ENCODE measurements at places on chromosomes 1 and 21.

GRCh38 chr1:33082575-33083108 is 1.7 kb downstream of the AZIN2 start:
- DNase-seq: no peak

DNA sequence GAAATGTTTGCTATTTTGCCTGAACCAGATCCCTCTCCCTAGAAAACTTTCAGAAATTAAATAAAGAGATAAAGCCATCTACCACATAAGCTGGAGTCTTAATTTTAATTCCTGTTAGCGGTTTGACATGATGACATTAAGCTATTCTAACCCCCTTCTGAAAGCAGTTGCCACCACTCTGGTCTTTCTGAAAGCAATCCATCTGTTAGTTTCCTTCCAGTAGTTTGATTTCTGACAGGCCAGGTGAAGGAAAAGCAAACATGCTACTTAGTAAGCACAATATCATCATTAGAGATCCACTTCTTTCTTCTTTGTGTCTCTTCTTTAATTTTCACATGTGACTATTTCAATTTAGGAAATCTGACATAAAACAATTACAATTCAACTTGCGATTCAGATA is 39.9 kb downstream of the RGL1 start:
- no peak for DNase-seq

GRCh38 chr1:187038784-187039183 is 210.0 kb downstream of the PLA2G4A start:
- DNase-seq: peak; percentile 76

GRCh38 chr1:84823511-84823910 is 69.5 kb downstream of the LPAR3 start:
- no peak for DNase-seq

DNA sequence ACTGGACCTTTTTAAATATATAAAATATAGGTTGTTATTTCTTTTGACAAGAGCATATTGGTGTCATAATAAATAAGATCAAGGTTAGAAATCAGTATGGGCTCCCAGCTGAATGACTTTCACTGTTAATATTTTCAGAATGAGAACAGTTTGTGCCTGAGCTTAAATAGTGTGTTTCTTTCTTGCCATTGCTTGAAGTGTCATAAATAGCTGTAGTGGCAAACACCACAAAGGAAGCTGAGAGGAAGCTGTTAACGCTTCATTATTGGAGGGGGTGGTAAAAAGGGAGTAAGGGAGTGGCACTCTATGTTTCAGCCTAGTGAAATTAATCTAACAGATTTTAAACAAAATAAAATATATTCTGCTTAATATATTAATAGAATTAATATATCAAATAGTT is 1089.8 kb upstream of the NCAM2 start:
- peak; percentile 23 for DNase-seq

- DNase-seq: no peak
These were observed 1.8 kb upstream of the NFIA start for GRCh38 chr1:61080413-61081143.

DNA sequence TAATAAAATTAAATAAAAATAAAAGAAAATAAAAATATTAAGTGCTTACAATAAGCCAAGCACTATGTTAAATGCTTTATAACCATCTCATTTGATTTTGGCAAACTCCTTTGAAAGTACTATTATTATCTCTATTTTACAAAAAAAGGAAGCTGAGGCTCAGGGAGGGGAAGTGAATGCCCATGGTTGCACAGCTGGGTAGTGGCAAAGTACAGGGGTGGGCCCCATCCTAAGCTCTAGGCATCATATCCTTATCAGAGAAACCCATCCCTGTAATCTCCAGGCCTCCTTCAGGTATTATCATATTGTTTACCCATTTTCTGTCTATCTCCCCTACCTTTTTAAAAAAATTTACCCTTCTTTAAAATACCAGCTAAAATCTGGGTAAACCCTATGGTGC is 2.3 kb upstream of the MED18 start:
- no peak for DNase-seq

- DNase-seq: no peak
These were observed 1646.5 kb downstream of the MRPL39 start for GRCh38 chr21:23960769-23961168.

- no peak for DNase-seq
These were observed 10.3 kb downstream of the MORN1 start for GRCh38 chr1:2380816-2381591.

- no peak for DNase-seq
These were observed 10.2 kb upstream of the NKAIN1 start for GRCh38 chr1:31249854-31250253.

- DNase-seq: no peak
These were observed 704 bp downstream of the WDR4 start for GRCh38 chr21:42878678-42878992.

GRCh38 chr21:38095220-38095619 is 161.6 kb upstream of the KCNJ15 start:
- DNase-seq: no peak

GRCh38 chr21:18743531-18743930 is 339.9 kb upstream of the TMPRSS15 start:
- DNase-seq: no peak

DNA sequence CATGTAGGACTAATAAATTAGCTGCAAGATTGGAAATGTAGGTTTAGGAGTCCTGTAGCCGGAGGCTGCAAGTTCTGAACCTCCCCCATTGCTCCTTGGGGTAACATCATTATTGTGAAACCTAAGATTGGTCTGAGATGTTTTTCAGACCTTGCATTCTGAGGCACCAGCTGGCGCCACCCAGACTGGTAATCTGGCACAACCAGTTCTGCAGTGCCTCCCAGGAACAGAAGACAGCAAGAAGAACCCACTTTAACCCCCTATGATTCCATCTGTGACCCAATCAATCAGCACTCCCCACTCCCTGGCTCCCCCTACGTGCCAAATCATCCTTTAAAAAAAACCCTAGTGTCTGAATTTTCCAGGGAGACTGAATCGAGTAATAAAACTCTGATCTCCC is 11.6 kb upstream of the DNAJC6 start:
- DNase-seq: no peak

DNA sequence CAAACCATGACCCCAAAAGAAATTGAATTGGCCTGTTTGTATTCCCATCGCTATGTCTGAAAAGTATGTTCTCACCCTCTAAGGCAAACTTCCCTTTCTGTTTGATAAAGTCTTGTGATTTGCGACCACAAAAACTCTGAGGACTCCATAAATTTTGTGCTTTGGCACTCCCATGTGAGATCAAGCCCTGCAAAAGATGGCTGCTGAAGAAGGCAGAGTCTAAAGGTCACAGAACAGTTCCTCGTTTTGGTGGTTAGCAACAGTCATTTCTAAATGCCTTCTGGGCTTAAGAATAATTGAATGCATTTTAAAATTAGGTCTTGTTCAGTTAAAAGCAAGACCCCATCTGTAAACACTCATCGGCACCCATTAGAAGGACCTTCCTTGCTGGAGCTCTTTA is 441.6 kb downstream of the OMA1 start:
- DNase-seq: peak; percentile 83

GRCh38 chr1:34155860-34156259 is 9.2 kb downstream of the CSMD2 start:
- no peak for DNase-seq

- DNase-seq: no peak
These were observed 32.2 kb downstream of the CACHD1 start for GRCh38 chr1:64502083-64502482.

DNA sequence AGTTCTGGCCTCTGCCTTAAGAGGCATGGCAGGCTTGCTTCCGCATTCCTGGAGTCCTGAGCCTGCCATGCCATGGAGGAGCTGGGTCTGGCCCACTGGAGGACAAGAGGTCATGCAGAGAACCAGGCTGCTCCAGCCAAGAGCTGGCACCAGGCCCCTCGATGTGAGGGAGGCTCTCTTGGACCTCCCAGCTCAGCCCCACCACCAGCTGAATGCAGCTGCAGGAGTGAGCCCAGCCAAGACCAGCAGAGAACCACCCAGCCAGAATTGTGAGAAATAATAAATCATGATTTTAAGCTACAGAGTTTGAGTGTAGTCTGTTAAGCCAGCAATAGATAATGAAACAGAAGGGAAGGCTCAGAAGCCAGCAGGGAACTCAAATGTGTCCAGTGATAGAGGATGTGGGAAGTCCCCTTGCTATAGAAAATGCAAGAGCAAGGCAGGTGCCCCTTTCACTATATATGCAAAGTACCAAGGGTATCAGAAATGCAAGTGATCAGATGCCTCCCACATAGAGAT is 118.4 kb downstream of the HIVEP3 start:
- DNase-seq: peak; percentile 70

- no peak for DNase-seq
These were observed 68.9 kb downstream of the CAMTA1 start for GRCh38 chr1:6854166-6854565.

GRCh38 chr1:230212405-230212936 is 145.4 kb downstream of the GALNT2 start:
- peak; percentile 55 for DNase-seq

GRCh38 chr1:94743862-94744261 is 76.3 kb upstream of the SLC44A3 start:
- no peak for DNase-seq

GRCh38 chr1:179807291-179807690 is 64.2 kb downstream of the FAM163A start:
- no peak for DNase-seq

DNA sequence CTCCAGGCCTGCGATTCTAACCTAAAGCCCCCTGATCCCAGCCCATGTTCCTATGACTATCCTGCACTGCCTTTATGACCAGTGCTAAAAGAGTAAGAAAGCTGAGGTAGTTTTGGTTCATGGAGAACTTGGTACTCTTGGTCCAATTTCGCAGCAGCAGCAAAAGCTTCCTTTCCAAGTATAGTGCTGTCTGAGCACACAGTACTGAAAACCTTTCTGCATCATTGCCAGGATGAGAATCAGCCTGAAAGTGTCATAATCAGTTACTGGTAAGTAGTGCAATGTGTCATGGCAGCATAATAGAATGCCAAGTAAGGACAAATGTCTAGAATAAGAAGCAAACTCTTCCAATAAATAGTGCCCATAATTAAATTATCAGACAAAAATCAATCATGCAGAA is 889.6 kb upstream of the ADGRL4 start:
- no peak for DNase-seq

DNA sequence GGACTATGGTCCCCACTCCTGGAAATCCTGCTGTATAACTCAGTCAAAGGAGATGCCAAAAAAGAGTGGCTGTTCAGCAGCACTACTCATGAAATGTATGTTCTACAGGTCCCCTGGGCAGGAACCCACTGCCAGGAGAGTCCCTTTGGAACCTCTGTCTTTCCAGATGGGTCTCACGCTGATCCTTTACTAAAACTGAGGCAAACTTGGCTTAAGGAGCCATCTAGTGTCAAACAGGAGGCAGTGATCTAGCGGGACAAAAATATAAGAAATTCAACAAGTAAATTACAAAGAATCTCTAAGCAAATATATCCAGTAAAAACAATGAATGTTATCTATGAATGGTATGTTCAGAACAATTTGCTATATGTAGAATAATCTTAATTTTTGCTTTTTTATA is 80.5 kb upstream of the PRMT6 start:
- DNase-seq: no peak

DNA sequence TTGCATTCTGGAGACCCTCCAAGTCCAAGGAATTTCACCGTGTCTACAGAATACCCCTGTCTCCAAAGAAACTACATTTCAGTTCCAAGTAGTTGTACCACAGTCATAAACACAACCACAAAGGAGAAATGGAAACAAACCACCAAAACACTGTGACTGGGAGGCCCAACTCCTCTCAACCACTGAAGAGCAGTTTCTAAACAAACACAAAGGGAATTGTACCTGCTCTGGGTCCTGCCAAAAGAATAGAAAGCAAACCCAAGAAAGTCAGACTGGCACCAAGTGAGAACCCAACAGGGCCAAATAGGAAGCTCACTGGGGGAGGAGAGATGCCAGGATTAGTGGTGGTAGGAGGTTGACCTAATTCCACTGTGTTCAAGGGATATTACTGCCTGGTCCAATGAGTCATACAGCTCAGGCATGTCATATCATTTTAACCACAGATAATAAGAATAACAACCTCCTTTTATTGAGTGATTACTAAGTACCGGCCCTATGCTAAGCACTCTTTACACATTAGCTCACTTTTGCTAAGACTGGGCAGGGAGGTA is 123.9 kb upstream of the PPP2R5A start:
- no peak for DNase-seq

- no peak for DNase-seq
These were observed 204.7 kb downstream of the ST6GALNAC3 start for GRCh38 chr1:76279101-76279748.

DNA sequence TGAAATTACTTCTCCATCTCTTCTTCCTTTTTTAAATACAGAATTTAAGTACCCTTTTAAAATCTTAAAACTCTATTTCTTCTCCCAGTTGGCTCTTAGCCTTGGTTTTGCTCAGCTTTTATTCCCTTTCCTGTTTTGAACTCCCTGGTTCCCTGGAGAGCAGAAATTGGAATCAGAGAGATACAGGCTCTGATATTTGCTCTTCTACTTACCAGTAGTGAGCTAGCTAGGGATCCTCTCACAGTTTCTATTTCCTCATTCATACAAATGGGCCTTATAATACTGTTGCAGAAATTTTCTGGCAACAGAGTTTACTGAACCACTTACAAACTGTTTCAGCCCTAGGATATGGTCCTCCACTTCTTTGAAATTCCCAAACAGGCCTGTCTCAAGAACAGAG is 606.3 kb downstream of the NUF2 start:
- DNase-seq: no peak

DNA sequence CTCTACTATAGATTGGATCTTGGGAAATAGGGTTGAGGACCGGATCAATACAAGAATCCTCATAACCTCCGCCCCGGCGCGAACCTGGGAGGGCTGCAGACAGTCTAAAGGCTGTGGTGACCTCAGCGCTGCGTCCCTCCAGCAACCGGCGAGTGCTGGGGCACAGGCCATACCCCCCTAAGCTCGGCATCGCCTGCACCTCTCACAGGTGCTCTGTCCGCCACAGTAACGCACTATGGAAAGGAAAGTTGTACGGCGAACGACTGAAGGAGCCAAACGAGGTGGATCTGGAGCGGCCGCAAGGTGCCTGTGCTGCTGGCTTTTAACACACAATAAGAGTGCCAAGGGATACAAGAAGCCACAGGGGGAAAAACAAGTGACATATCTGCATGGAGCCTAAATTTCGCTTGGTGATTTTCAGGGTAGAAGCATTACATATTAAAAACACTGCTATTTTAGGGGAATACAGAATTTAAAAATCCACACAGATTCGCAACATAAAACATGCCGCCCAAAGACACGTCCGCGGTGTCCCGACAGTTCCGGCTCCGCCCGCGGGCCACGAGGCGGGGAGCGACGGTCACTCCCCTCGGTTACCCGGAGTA is 1.4 kb upstream of the RBM15 start:
- no peak for DNase-seq

DNA sequence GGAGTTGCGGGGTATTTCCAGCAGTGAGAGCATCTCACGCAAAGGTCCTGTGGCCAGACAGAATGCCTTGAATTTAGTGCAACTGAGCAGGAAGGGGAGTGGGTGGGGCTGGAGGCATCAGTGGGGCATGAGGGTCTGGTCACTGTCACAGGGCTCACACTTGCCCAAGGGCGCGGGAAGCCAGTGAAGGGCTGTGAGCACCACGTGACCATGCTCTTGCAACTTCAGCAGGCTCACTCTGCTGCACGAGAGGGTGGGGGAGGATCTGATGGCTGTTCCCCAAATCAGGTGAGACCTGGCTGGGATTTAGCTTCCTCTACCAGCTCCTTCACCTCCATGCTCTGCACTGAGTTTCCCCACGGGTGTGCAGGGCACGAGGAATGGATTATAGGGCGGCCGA is 64.2 kb downstream of the PGBD5 start:
- DNase-seq: no peak

Measured in common myeloid progenitor, CD34-positive (primary cell).